ENCODE measurements at places on chromosomes 11 and 22.

DNA sequence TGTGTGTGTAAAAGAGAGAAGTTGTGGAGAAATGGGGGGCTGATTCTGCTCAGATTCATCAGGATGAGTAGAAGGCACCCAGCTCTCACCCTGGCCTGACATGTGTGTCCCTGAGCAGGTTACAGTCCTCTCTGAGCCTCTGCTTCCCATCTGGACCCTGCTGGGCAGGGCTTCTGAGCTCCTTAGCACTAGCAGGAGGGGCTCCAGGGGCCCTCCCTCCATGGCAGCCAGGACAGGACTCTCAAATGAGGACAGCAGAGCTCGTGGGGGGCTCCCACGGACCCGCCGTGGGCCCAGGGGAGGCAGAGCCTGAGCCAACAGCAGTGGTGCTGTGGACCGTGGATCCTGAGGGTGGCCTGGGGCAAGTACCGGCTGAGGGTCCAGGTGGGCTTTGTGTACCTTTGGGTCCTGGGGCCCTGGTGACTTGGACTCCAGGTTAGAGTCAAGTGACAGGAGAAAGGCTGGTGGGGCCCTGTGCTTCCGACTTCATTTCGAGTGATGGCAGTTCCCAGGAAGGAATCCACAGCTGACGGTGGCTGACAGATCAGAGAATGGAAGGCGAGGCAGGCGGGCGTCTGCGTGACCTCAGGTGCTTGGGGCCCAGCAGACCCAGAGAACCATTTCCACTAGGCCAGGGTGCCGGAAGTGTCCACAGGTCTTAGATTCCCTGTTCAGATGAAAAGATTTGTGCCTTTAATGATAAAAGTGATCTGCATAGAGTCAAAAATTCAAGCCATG lies 21.9 kb downstream of the NEAT1 start:
- no peak for DNase-seq

GRCh38 chr11:57792060-57792541 lies 30.5 kb downstream of the CTNND1 start:
- peak; percentile 83 for DNase-seq

GRCh38 chr22:29617922-29618629 lies 14.6 kb downstream of the NF2 start:
- no peak for DNase-seq

GRCh38 chr11:22583963-22584492 lies 41.6 kb downstream of the FANCF start:
- no peak for DNase-seq

GRCh38 chr11:36196411-36196998 lies 92.7 kb downstream of the COMMD9 start:
- no peak for DNase-seq

DNA sequence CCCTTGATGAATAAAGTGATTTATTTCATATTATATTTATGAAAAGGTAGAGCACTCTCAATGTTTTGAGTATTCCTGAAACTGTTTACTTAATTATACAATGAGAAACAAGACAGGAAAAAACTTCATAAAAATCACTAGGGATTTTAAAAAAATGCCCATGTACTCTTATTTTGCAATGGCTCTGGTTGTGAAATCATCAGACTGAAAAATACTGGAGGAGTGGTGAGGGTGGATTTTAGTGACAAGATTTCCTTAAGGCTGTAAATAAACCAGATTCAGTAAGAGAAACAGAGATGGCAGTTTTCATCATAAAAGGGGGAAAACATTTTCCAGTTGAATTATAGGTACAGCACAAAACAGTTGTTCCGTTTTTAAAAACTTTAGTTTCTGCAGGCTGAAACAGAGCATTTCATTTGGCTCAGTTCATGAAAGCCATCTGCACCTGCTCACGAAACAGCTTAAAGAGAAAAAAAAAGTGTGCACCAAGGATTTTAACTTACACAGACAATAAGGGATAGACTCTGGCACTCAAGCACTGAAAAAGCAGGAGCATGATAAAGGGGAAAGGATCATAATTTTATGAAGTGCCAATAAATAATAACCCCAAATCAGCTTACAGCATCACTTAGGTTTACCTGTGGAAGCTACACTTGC lies 100.7 kb downstream of the MAML2 start:
- no peak for DNase-seq

GRCh38 chr22:35611891-35612576 lies 5.1 kb downstream of the MB start:
- DNase-seq: no peak

GRCh38 chr11:78419327-78419726 lies 1.7 kb upstream of the GAB2 start:
- no peak for DNase-seq

DNA sequence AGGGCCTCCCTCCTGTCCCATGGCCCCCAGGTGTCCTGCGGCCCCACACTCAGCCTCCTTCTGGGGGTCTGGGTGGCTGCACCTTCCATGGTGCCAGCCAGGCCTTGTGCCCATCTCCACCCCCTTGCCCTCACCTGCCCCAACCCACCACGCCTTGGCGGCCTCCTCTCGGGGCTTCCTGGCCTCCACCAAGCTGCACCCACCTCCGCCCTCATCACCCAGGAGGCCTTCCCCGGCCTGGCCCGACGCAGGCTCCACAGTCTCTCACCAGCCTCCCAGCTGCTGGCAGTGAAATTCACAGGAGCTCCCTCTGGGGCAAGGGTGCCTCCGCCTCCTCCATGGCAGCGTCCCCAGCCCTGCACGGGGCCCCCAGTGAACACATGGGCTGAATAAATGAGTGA lies 35.9 kb upstream of the WNT7B start:
- DNase-seq: no peak

DNA sequence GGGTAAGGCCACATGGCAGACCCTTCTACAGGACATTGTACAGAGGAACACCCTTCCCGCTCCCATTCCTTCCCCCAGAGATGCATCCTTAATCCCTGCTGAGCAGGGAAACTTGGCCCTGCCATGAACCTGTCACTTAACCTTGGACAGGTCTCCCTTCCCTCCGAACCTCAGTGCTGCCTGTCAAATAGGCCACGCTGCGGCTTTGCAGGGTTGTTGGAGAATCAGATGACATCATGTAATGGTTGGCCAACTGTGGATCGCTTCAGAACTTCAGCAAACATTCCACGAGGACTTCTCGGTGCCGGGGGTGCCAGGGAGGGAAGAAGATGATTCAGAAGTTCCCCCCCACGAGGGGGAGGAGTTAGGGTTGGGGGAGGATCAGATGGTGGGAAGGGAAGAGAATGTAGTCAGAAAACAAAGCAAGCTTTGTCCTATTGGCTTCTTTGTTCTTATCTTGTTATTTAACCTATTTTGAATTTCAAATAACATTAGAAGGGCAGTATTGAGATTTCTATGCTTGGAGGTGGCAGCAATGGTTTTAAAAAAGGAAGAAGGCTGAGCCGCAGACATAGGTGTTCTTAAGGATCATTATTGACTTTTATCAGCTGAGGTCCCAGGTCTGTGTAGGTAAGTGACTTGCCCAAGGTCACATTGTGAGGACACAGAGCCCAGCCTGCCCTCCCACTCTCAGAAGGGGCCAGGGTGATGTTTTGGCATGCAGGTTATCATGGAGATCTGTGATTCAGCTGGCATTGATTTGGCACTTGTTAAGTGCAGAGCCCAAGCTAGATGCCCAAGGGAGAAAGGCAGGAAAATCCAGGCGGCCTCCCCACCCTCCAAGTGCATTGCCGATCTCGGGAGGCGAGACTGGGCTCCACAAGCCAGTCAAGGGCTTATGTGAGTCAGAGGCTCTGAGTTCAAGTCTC lies 3.1 kb downstream of the CDC42EP1 start:
- DNase-seq: no peak

DNA sequence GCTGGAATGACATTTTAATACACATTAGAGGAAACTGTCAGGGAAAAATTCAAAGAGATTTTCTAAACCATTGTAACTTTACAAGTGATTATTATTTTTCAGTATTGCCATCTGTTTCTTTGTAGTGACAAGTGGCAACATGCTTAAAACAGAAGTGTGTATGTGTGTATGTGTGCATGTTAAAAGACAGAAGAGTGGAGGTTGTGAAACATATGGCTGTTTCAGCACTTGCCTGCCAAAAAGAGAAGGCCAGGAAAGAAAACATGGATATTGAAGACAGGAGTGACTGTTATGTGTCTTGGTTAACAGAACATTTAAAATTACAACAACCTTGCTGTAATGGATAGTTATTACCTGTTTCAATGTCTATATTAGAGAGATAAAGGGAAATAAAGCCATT lies 24.3 kb upstream of the VWA5A start:
- DNase-seq: no peak

DNA sequence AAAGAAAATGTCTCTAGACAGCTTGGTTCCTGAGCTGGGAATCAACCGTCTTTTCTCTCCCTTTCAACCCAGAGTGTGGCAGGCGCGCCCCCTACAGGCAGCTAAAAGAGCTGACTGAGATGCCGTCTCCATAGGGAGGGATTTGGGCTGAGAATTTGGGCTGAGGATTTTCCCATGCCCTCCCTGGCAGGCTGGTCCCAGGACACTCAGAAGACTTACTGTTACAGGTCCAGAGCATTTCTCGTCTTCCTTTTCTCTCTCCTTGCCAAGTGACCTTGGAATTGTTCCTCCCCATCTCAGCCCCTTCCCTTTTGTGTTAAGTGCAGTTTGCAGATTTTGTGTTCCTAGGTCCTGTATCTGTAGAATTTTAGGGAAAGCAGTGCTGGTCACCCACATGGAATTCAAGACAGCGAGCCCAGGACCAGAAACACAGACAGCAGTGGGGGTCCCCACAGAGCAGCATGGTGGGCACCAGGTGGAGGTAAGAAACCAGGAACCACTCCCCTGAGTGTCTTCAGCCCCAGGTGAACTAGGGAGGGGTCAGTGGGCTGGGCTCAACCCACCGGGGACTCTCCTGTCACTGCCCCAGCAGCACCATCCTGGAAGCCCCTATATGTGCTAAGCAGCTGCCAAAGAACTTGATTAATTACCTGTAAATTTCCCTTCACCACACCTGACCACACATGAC lies 9.9 kb upstream of the IGLL5 start:
- DNase-seq: peak; percentile 67

- DNase-seq: no peak
These were observed 10.5 kb downstream of the GTF2H1 start for GRCh38 chr11:18332891-18333290.

DNA sequence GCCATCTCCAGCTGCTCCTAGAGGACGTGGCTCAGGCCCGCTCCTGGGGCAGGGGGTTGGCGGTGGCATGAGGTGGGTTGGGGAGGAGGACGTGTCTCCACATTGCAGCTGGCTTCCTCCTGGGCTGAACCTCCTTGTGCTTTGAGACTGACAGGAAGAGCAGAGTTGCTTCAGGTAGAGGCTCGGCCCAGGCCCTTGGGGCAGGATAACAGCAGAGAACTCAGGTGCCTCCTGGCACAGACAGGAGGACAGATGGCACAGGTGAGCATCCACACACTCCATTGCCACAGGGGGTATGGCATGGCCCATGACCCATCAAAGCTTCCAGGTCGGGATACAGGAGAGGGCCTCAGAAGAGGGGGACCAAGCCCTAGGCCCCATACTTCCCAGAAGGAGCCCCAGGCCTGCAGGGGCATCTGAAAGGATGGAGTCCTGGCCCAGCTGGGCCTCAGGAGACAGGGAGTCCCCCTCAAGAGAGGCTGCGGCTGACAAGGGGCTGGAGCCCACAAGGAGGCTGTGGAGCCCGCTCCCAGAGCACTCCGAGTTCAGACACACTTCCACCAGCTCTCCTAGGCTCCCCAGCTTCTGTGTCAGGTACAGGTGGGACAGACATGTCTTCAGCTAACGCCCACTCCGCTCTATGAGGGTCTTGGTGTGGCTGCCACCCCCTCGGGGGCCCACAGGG lies 2.0 kb upstream of the KLHL35 start:
- DNase-seq: no peak

- no peak for DNase-seq
These were observed 66.9 kb downstream of the CYTH4 start for GRCh38 chr22:37349043-37349814.

DNA sequence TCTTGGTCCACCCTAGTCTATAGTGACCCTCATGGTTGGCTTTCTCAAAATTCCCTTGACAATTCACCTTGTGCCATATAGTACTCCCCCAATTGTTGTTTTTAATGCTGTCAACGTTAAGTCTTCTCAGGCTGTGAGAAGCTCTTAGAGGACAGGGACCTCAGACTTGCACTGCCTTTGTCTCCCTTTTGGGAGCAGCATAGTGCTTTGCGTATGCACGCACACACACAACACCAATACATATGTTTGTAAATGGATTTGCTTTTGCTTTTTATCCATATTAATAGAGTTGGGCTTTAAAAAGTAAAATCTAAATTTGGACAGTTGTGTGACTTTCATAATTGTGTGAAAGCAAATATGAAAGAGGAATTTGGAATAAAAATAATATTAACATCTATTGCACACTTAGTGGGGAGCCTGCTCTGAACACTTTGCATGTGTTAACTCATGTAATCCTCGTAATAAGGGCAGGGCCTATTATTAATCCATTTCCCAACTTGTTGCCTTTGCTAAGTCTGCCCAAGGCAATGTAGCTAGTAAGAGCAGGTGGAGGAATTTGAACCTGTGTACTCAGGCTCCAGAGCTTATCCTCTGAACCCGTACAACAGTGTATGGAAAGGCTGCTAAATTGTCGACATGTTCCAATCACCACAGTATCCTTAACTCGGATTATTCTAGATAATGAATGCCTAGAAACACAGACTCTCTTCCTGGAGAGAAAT lies 257.7 kb upstream of the NARS2 start:
- DNase-seq: no peak

- no peak for DNase-seq
These were observed 84.1 kb downstream of the SLC1A2 start for GRCh38 chr11:35335226-35335625.

Measured in activated CD4-positive, alpha-beta T cell treated with anti-CD3 and anti-CD28 coated beads, Interleukin-2, amount 50 U/mL, for 4 hours (primary cell).